ENCODE measurements at places on chromosomes 5 and 9. TPM values are rescaled to one million over a fixed set of nuclear protein-coding genes. Genes with fewer than 3 reads are reported as not detected.

QRFP gene
- total RNA-seq: not detected

TUSC1 gene
- 9.3 TPM for total RNA-seq

MYMK gene
- not detected for total RNA-seq

VLDLR gene
- 29.2 TPM for total RNA-seq

ABO gene
- total RNA-seq: not detected

GZMA gene
- total RNA-seq: not detected

SNCB gene
- total RNA-seq: not detected

OR13D1 gene
- total RNA-seq: not detected

DDX4 gene
- total RNA-seq: not detected

FOXI1 gene
- total RNA-seq: not detected

SLC44A1 gene
- total RNA-seq: 39.6 TPM

AQP3 gene
- 2.4 TPM for total RNA-seq

ENTPD2 gene
- not detected for total RNA-seq

GLDC gene
- 0.22 TPM for total RNA-seq
